NCI-H226 (cell line): ENCODE measurements at places on chromosomes 13 and 19.

DNA sequence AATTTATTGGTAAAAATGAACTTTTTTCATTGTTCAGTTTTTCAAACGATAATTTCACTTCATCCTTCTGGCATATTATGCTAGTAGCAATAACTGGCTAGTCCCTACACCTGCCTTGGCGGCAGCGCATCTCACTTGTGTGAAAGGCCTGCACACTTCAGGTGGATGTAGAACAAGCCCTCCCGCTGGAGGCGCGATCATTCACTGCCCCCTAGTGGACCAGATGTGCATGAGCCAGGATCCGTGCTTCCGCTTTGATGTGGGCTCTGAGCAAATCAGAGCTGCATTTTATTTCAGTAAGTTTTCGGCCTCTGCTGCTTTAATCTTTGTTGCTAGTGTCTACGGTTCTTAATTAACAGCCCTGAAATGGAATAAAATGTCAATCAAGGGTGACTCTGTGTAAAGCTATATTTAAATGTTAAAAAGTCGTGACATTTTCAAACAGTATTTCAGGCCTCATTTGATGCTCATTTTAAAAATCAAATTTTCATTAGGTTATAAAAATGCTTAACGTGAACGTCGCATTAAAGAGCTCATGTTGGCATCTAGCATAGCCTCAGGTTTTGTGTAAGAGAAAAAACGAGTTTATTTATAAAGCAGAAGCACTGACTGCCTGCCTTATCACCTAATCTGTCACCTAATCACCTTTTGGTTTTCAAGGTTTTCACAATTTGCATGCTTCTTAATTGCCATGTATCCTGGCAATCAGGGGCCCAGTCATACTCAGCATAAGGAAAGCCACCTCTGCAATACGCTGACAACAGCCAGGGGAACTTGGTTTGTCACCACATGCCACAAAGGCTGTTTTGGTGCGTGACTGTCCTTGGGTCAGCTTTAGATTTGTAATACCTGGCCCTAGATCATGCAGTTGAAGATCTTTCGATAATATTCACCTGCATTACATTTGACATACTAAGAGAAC, 112.2 kb downstream of the TEX26 start:
- peak; percentile 23 for DNase-seq

DNA sequence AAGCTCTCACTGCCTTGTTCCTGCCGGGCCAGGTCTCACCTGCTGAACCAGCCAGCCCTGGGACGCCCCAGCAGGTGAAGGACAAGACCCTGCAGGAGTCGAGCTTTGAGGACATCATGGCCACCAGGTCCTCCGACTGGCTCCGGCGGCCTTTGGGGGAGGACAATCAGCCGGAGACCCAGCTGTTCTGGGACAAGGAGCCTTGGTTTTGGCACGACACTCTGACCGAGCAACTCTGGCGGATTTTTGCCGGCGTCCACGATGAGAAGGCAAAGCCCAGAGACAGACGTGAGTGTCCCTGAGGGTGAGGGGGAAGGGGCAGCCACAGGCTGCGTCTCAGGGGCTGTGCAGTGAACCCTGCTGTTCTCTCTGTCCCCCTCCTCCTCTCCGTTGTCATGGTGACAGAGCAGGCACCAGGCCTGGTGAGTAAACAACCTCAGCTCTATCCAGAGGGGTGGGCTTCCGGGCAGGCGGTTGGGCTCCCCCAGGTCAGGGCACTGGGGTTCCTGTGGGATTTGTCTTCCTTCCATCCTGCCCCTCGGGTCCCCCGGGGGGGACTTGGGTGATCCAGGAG, 9.7 kb downstream of the TLE6 start:
- no peak for DNase-seq

DNA sequence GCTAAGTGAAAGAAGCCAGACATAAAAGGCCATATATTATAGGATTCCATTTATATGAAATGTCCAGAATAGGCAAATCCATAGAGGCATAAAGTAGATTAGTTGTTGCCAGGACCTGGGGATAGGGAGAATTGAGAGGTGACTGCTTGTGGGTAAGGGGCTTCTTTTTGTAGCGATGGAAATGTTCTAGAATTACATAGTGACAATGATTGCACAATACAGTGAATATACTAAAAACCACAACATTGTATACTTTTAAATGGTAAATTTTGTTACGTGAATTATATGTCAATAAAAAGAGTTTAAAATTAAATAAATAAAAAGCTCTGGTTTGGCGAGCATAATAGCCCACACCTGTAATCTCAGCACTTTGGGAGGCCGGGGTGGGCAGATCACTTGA, 486.8 kb downstream of the KLF12 start:
- no peak for DNase-seq

- DNase-seq: no peak
These were observed 11.9 kb downstream of the ZIC5 start for GRCh38 chr13:99959540-99960230.

- DNase-seq: no peak
These were observed 1395.8 kb downstream of the EFNB2 start for GRCh38 chr13:105139380-105140285.

DNA sequence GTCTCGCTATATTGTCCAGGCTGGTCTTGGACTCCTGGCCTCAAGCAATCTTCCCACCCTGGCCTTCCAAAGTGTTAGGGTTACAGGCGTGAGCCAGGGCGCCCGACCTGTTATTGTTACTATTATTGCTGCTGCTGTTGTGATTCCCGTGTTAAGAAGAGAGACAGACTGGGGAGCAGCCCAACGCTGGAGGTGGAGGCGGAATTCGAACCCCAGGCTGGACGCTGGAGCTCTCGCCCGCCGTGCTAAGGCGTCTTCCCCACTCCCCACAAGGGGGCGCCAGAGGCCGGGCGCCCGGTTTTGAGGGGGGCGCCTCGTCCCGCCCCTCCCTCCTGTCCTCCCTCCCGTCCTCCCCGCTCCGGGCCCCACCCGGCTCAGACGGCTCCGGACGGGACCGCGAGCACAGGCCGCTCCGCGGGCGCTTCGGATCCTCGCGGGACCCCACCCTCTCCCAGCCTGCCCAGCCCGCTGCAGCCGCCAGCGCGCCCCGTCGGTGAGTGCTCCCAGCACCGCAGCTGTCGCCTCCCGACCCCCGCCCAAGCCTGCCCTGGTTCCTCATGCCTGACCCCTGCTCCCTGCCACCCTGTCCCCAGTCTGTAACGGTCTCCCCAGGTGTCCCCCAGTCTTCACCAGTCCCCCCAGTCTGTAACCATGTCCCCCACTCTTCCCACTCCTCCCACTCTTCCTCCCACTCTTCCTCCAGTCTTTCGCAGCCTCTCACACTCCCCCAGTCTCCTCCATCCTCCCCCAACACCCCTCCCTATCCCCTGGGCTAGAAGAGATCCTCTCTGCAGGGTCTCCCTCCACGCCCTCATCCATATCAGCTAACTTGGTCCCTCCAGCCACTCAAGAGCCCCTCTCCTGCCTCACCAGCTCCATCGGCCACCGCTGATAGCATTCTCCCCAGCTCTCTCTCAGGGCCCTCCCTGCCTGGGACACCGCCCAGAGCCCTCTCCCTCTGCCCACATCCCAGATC, at the start of gene EHD2:
EHD2 (plus strand) TSS at position 377 of the 976 bp plus-strand sequence. CDS start 3,191 bp downstream, outside the sequence.
- DNase-seq: peak; percentile 84

GRCh38 chr13:45859705-45860104, 8.2 kb upstream of the SIAH3 start:
- no peak for DNase-seq

DNA sequence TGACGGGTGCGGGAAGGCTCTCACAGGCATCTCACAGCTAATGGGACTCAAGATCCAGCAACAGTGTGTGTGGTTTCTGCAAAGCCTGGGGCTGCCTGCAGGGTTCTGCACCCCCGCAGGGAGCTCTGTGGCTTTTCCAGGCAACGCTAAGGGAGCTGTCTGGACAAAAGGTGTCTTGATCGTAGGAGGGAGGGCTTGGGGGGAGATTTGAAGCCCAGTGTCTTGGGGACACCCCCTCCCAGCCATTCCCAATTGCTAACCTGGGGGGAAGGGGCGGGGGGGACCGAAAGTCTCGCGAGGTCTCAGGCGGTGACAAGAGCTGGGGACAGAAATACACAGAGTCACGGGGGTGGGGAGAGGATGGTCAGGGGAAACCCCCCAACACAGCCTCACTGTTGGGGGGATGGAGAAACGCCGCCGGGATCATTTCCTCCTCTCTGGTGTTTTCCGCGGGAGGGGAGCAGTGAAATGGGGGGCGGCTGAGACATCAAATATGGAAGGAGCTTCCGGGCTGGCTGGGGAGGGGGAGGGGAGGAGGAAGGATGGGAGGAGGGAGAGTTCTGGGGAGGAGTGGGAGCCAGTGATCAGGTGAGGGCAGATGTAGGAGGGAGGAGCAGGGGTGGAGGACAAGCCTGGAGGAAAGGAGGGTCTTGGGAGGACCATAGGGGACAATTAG, 13.3 kb downstream of the KCNC3 start:
- peak; percentile 14 for DNase-seq

DNA sequence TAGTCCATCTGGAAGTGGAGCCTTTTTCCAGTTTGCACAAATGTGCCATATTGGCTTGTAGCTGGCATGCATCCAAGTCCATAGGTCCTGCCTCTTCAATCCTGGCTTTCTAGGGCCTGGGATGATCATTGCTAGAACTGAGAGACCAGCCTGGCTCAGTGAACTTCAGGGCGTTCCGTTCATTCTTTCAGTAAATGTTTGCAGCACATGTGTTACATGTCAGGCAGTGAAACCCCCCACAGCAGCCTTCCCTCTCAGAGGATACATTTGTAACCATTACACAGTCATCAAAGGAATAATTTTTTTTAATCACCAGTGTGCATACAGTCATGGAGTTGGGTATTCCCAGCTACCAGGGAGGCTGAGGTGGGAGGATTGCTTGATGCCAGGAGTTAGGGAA, 9.7 kb downstream of the FUT2 start:
- no peak for DNase-seq

GRCh38 chr19:30719189-30719998, 347.2 kb downstream of the ZNF536 start:
- DNase-seq: no peak

GRCh38 chr13:40676007-40676406, 9.6 kb upstream of the FOXO1 start:
- no peak for DNase-seq

DNA sequence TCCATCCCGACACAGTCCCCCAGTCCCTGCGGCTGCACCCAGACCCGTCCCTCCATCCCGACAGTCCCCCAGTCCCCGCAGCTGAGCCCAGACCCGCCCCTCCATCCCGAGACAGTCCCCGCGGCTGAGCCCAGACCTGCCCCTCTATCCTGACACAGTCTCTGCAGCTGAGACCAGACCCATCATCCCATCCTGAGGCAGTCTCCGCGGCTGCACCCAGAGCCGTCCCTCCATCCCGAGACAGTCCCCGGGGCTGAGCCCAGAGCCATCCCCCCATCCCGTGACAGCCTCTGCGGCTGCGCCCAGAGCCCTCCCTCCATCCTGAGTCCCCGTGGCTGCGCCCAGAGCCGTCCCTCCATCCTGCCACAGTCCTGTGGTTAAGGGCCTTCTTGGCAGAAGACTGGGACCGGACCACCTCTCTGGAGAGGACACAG, 28.8 kb upstream of the TMEM255B start:
- DNase-seq: no peak

DNA sequence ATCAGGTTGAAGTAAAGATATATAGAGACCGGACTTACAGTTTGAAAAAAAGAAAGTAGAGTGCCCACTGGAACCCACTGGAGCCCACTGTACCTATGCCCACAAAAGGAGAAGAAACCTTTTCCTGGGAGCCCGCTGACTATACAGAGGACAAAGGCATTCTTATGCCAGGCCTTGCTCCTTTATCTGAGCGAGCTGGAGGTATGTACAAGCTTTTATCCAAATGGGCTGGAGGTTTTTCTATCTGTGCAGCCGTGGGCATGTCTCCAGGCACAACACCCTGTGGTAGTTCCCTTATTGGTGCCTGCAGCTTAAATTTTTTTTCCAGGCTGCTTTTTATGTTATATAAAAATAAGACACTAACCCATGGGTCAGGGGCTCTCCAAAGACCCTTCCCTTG, 8.4 kb downstream of the ZNF234 start:
- no peak for DNase-seq

- peak; percentile 95 for DNase-seq
These were observed at the start of gene ZNF112 for GRCh38 chr19:44356383-44357111. TSS of gene ZNF112 (minus strand) at chr19:44356680. CDS start at chr19:44340539, 16,141 bp downstream.

DNA sequence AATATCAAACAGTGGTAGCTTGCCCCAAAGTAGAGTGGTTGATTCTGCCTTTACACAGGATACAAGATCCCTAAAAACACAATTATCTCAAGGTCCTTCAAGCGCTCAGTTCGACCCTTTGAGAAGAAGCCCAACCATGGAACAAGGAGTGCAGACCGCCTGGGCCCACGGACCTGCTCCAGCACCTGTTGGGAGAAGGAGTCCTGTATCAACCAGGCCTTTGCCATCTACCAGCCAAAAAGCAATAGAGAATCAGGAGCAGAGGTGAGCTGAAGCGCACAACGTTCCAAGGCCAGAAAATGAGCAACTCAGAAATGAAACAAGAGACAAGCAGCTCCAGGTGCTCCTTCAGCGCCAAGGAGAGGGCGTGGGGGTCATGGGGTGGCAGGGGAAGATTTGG, 6.3 kb upstream of the LILRB3 start:
- no peak for DNase-seq

GRCh38 chr13:95317039-95317989, 16.1 kb upstream of the ABCC4 start:
- peak; percentile 85 for DNase-seq

- DNase-seq: peak; percentile 97
These were observed 53.3 kb downstream of the RFX2 start for GRCh38 chr19:6056801-6057650.
